ENCODE measurements at places on chromosomes 6 and 20. TPM values are rescaled to one million over a fixed set of nuclear protein-coding genes. Genes with fewer than 3 reads are reported as not detected.

Gene ANKEF1
- 1.8 TPM for total RNA-seq

Gene C4A
- total RNA-seq = 5.2 TPM

Gene WFDC5
- total RNA-seq = not detected

Gene HDGFL1
- total RNA-seq = not detected

Gene CST1
- not detected for total RNA-seq

Gene LAMP5
- total RNA-seq = not detected

Gene EFCAB8
- 0.60 TPM for total RNA-seq

Gene L3MBTL1
- total RNA-seq = 7.1 TPM

Gene APCDD1L
- total RNA-seq = 0.88 TPM

Gene PTCHD4
- total RNA-seq = 1.9 TPM

Gene DPPA5
- not detected for total RNA-seq

Gene RIPOR3
- total RNA-seq = not detected

Gene SRF
- total RNA-seq = 34.4 TPM

Gene GPLD1
- total RNA-seq = not detected

Gene NOX3
- total RNA-seq = not detected

Gene LAMA4
- 629 TPM for total RNA-seq

Gene VIP
- total RNA-seq = 1.2 TPM

Gene CALHM4
- 0.72 TPM for total RNA-seq

Gene SLC26A8
- total RNA-seq = not detected

Gene CEP57L1
- total RNA-seq = 21.0 TPM

Gene CYP39A1
- not detected for total RNA-seq

Gene ARG1
- total RNA-seq = not detected

Gene PBOV1
- total RNA-seq = not detected

Gene MOXD1
- total RNA-seq = not detected

Gene ADGB
- total RNA-seq = not detected

Gene RAET1G
- 1.6 TPM for total RNA-seq

Gene ZKSCAN4
- 4.1 TPM for total RNA-seq

Gene C20orf204
- total RNA-seq = 5.8 TPM

Gene PDE7B
- 21.3 TPM for total RNA-seq

Gene SLC22A16
- total RNA-seq = not detected

Gene TRIM15
- not detected for total RNA-seq

Gene GLO1
- 120 TPM for total RNA-seq

Gene C6orf163
- 2.5 TPM for total RNA-seq

Gene GRIK2
- not detected for total RNA-seq

Gene PSORS1C1
- 9.2 TPM for total RNA-seq

Gene ZNF334
- 1.6 TPM for total RNA-seq

Gene ISM1
- not detected for total RNA-seq

Gene TMC2
- total RNA-seq = not detected

Gene DEFB124
- not detected for total RNA-seq

Gene C6orf15
- not detected for total RNA-seq

Gene BPIFB2
- not detected for total RNA-seq

Gene GDAP1L1
- total RNA-seq = not detected

Gene CAGE1
- total RNA-seq = not detected

Gene HLA-DQA1
- not detected for total RNA-seq

Gene C6orf132
- 0.71 TPM for total RNA-seq

Gene CCN6
- not detected for total RNA-seq

Gene HNF4A
- not detected for total RNA-seq

Gene PRND
- 0.18 TPM for total RNA-seq

Gene ETV7
- 0.58 TPM for total RNA-seq

Gene GLYATL3
- not detected for total RNA-seq

Gene PPP1R14C
- not detected for total RNA-seq

Gene DEFB125
- not detected for total RNA-seq
